Endothelial cell (in vitro differentiated cells): ENCODE measurements at places on chromosomes 2 and 18.

DNA sequence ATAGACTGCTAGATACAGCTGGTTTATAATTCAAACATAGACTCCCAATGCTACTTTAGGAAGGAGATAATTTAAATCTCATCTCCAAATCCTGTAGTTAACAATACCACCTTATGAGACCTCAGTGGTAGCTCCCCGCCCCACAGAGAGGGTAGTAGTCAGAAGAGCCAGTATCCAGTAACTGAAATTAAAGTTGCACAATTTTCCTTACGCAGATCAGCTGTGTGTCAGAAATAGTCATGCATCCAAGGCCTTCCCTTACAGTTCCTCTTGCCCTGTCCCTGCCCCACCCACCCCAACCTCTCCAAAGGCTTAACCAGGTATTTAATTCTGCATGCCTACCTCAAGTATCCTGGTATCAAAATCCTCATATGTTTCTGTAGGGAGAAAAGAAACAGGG, 15.5 kb downstream of the MRPS5 start:
- DNase-seq, result no peak

DNA sequence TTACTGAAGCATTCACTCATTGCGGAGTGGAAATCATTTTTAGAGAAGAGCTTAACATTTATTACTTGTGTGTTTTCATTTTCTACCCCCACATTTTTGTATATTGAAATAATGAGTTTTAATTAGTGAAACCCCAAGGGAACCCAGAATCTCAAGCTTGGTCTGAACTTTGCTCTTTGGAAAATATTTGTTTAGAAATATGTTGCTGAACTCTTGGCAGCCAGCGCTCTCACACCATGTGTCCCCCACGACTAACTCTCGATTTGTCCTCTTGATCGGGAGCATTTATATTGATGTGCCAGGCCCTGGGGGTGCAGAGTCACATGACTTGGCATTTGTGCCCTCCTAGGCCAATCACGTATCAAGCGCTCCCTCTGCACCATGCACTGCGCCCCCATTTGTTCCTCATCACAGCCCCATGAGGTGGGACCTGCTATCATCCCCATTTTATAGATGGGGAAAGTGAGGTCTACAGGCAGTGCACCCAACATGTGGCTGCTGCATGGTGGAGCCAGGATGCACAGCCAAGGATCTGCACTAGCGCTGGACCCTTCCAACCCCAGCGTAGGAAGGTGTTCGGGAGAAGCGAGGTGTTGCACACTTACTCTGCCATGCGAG, 149.7 kb downstream of the NCK2 start:
- DNase-seq, result no peak

GRCh38 chr2:37802211-37802752, 122.8 kb upstream of the RMDN2 start:
- no peak for DNase-seq

GRCh38 chr18:79508565-79509535, 113.1 kb downstream of the NFATC1 start:
- DNase-seq, result no peak

DNA sequence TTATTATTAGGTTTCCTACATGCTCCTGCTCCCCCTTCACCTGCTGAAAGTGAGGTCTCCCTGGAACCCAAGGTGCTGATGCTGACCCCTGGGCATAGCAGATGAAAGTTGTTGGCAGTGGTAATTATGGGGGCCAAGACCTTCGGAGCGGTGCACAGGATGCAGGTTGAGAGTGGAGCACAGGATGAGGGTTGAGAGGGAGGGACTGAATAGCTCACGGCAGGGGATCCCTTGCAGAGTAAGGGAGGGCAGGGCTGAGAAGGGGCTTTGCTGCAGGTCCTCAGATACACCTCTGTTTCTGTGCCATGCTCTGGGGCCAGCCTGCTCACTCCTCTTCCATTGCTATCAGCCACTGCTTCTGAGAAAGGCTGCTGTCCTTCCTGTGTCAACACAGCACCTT, 163.3 kb downstream of the FHOD3 start:
- DNase-seq, result no peak

DNA sequence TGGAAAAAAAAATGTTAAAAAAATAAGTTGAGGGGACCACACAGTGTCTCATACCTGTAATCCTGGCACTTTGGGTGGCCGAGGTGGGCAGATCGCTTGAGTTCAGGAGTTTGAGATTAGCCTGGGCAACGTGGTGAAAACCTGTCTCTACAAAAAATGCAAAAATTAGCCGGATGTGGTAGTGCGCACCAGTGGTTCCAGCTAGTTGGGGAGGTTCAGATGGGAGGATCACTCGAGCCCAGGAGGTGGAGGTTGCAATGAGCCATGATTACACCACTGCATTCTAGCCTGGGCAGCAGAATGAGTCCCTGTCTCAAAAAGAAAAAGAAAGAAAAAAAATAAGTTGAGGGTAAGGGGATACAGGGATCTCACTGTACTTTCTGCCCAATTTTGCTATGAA, 6.1 kb upstream of the KYNU start:
- DNase-seq, result no peak

DNA sequence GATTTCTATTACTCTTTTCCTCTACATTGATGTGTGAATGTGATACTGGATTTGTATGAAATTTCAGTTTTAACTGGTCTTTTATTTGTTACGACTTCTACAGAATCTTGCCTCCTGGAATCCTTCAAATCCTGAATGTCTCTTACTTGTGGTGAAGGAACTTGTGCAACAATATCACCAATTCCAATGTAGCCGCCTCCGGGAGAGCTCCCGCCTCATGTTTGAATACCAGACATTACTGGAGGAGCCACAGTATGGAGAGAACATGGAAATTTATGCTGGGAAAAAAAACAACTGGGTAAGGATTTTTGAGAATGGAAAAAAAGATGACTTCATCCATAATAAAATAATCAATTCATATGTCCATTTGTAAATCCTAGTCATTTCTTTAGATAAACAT, 134.6 kb downstream of the BABAM2 start:
- no peak for DNase-seq

DNA sequence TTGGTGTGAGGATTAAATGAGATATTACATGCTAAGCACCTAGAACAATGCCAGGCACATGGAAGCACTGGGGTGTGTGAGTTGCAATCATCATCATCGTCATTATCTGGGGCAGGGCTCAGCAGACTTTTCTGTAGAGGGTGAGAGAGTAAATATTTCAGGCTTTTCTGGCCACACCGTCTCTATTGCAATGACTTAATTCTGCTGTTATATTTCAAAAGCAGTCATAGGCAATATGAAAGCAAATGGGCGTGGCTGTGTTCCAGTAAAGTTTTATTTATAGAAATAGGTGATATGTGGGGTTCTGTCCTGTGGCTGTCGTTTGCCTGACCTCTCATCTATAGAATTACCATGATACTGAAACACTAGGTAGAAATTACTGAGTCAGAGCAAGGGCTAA, 60.6 kb downstream of the IL1R2 start:
- DNase-seq, result no peak

GRCh38 chr2:121723316-121723715, 13.4 kb downstream of the NIFK start:
- DNase-seq, result no peak

DNA sequence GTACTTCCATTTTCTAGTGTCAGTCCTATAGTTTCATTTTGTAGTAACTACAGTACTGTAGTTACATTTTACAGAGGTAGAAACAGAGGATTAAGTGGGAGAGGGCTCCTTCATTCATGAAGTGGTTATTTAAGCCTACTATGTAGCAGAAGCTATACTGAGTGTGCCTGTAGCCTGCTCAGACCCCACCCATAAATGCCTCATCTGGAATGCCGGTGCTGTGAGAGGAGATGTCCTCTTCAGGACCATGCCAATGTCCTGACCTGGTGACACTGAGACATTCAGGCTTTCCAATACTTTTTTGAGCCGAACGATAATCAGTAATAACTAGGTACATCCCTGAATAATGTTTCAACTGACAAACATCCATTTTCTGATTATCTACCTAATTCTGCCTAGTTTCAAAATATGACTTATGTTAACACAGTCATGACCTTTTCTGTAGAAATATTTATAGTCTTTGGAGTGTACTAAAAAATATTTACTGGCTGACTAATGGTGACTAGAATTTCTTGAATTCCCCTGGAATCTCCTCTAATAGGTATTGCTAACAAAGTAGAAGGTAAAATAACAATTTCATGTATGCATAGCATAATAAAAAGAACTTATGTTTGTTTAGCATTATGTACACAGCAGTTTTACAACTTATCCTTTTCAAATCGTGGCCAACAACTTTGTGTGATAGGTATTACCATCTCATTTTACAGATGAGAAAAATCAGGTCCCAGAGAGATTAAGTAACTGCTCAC, 10.2 kb upstream of the ARHGAP28 start:
- no peak for DNase-seq

DNA sequence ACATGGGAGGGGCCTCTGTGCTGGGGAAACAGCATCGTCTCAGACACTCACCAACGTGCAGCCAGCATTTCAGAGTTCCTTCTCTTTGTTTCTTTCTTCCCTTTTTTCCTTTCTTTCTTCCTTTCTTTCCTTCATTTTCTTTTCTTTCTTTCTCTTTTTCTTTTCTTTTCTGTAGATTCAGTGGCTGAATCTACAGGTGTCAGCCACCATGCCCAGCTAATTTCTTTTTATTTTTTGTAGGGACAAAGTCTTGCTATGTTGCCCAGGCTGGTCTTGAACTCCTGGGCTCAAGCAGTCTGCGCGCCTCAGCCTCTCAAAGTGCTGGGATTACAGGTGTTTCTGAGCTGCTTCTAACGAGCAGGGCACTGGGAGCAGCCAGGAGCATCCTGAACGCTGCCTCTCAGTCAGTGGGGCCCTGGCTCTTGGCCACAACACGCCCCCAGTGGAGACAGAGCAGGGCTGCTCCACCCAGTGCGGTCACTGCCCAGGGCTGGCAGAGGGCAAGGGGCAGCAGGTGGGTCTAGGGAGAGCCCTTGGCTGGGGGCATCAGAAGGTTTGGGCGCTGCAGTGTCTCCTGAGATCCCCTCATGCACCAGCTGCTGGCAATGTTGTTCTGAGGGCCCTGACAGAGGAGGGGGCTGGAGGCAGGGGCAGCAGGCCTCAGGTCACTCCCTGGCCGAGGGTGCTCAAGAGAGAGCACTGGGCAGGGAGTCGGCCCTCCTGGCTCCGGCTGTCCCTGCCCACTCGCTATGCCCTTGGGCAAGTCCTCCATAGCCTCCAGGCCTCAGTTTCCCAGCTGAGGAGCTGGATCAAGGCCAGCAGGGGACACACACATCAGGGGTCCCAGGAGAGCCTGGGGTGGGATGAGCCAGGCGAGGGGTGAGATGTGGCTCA, 4.7 kb upstream of the KLHL30 start:
- no peak for DNase-seq

DNA sequence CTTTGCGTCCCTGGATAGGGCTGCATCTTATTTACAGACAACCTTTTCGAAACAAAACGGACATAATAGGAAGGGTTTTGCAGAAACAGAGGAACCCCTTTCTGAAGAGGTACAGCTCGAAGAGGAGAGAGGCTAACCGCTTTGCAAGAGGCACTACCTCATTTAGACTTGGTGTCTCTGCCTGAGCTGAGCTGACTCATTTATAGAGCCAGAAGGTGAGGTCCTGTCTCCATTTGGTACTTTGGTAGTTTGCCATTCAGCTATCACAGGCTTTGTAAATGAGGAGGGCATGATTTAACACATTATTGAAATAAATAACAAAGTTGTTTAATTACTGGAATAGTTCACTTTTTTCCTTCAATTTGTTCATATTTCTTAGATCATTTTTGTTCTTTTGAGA, 2.2 kb upstream of the NXPH2 start:
- no peak for DNase-seq

GRCh38 chr2:186709529-186710450, 15.9 kb downstream of the FAM171B start:
- no peak for DNase-seq

DNA sequence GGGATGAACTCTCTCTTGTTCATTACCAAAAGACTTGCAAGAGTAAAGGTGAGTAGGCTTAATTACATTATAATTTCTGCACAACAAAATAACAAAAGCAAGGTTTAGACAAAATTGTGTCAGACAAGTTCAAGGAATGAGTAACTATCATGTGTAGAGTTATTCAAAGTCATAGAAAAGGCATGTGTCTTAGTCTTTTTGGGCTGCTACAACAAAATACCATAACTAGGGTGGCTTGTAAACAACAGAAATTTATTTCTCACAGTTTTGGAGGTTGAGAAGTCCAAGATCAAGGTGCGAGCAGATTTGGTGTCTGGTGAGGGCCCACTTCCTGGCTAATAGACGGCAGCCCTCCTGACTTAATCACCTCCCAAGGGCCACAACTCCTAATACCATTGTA, 37.6 kb downstream of the IL1R2 start:
- DNase-seq, result no peak

GRCh38 chr2:37323176-37323780, 1.4 kb downstream of the PRKD3 start:
- DNase-seq, result no peak

DNA sequence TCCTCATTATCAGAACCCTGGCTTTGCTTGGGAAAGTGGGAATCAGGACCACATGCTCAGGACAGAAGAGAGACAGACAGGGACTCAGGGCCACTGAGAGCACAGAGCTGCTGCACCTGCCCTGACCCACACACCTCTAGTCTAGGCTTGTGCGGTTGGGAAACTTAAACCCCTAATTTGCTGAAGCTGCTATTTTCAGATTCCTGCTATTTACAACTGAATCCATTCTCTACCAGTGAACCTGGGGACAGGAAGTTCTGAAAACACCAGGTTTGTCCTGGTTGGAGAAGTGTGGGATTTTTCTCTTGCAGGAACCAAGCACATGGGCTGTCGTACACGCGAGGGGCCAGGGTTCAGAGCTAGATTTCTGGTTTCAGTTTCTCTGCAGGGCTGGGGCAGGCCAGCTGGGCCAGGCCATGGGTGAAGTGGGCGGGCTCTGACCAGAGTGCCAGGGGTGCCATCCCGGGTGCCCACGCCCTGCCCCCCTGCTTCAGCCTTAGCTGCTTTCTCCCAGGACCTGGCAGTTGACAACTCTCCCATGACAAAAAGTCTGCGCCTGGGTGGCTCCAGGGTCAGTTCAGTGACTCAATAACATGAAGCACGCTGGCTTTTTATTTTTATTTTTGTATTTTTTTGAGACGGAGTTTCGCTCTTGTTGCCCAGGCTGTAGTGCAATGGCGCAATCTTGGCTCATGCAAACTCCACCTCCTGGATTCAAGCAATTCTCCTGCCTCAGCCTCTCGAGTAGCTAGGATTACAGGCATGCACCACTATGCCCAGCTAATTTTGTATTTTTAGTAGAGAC, 51.3 kb upstream of the SLC1A4 start:
- DNase-seq, result no peak

- no peak for DNase-seq
Observed at GRCh38 chr2:33457556-33458247, 18.7 kb upstream of the RASGRP3 start.
